ENCODE measurements at places on chromosomes 1 and 21.

DNA sequence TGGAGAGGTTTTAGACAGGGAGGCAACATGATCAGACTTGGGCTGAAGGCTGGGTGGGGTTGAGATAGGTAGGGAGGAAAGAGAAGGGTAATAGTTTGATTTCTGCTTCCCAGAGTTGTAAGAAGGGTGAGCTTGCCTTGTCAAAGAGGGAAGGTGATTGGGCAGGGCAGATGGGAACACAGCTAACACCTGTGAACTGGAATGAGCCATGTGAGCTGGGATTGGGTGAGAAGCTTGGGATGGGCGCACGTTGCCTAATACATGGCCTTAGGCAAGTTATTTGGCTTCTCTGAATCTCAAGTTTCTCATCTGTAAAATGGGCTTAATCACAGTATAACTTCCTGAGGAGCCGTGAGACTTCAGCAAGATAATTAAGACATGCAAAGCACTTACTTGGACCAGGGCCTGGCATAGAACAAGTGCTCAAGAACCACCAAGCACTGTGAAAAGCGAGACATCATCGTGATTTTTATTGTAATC, 33.8 kb upstream of the ID3 start:
- no peak for DNase-seq

DNA sequence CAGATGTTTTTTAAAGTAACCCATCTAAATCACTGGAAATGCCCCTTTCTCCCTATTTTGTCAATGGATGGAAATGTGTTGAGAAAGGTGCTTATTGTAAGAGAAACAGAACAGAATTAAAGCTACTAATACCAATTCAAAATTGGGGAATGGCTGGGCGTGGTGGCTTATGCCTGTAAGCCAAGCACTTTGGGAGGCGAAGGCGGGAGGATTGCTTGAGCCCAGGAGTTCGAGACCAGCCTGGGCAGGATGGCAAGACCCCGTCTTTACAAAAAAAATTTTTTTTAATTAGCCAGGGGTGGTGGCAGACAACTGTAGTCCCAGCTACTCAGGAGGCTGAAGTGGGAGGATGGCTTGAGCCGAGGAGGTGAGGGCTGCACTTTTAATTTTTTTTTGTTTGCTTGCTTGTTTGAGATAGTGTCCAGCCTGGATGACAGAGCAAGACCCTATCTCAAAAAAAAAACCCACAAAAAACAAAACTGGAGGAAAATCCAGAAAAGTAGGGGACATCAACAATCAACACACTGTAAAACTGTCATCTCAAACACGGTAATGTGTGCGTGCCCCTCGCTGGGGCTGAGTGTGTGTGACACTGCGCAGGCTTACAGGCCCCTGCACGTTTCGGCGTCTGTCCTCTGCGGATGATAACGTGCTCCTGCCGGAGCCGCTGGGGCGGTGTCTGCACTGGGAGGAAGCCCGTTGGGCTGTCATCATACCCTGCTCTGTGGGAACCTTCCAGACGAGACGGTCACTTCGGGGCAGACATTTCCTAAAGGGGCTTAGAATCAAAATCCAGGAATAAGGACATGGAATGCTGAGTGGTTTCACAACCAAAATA, 11.6 kb upstream of the POFUT2 start:
- DNase-seq, result no peak

DNA sequence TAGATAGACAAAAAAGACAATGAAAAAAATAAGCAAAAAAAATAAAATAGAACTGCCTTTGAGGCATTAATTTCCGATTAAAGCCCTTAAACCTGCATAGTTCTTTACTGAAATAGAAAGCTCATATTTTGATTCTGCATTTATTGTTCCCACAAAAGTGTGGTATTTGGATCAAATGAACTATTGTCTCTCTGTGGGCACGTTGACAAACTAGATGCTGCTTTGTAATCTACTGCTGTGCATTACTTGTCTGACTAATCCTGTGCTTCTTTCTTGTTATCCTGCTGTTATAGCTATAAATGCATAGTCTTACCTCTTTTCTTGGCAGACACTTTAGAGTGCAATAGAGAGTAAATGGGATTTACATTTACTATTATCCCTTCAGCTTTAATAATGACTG, 31.4 kb upstream of the SLC35D1 start:
- DNase-seq, result no peak

GRCh38 chr1:181984006-181984405, 77.5 kb downstream of the ZNF648 start:
- DNase-seq, result no peak

GRCh38 chr21:17726047-17726829, 92.9 kb downstream of the C21orf91 start:
- peak; percentile 22 for DNase-seq

GRCh38 chr1:51097171-51097570, 4.9 kb upstream of the C1orf185 start:
- no peak for DNase-seq

DNA sequence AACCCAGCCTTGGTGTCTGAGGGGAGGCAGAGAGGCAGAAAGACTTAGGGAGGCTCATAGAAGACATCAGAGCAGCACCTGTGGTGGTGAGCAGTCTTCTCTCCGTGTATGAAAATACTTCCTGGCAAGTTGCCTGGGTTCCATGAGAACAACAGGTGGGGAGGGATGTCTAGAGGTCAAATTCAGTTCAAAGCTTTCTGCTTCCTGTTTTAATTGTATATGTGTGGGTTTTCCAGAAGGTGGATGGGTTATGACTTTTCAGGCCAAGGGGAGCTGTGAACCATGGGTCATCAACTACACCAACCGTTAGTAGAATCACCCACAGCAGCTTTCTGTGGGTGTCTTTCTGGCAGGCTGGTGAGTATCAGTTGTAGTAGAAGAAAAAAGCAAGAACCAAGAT, 4.1 kb upstream of the FCRL2 start:
- no peak for DNase-seq

DNA sequence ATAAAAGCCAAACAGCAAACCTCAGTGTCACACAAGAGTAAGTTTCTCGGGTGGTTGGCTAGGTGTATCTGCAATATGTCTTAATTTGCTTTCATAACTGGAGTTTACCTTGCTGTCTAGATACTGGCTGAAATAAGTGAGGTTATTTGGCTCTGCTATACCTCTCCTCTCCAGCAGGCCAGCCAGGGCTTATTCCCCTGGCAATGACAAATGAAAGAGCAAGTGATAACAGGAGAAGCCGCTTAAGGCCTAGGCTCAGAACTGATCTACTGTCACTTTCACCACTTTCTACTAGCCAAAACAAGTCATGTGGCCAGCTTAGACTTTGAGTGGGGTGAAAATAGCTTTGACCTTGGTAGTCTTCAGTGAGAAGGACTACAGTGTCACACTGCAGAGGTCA, 4.8 kb upstream of the RPE65 start:
- no peak for DNase-seq

DNA sequence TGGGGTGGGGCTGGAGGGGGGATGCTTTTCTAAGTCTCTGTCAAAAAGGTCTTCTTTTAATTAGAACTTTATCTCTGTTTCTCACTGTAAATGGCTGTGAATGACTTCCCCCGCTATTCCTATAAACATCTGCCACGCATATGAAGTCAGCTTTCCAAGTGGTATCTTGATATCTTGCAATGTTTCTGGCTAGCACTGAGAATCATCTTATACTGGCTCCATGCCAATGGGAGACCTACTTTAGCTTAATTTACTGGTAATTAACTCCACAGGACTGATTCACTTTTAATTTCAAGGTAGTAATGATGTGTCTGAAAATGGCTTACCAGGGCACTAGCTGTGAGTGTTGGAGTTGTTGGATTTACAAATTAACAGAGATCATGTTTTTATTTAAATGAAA, 4.3 kb downstream of the GPR88 start:
- DNase-seq, result no peak

DNA sequence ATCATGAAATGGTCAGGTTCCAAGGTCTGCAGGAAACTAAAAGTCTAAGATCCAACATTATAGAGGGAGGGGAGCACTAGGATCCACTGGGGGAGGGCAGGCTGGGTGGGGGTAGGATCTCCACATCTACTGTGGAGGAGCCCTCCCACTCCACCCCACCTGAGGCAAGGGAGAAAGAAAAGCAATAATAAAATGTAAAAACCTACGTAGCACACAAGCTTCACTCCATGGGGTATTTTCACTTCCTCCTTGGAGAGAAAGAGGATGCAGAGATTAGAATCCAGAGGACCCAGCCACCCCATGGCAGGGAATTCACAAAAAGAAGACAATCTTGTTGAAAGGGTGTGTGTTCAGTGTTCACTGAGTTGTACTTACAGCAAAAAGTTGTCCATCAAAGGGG, 14.4 kb downstream of the SPOCD1 start:
- no peak for DNase-seq

GRCh38 chr1:53715478-53715877, 23.5 kb downstream of the GLIS1 start:
- peak; percentile 38 for DNase-seq

DNA sequence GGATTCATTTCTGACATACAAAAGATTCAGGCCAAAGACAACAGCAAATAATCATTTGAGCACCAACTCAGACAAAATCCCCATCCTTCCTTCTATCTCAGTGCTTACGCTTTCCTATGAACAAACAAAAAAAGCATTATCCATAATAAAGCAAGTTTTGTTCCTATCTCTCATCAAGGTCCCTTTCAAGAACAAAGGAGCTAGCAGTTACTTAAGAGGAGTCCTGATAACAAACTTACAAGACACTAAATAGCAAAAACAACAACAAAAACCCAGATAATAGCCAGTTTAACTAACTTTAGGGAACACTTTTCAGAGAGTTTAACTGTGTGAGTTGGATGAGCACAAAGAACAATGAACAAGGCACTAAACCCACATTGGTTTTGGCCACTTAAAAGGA, 10.5 kb downstream of the EVI5 start:
- no peak for DNase-seq

DNA sequence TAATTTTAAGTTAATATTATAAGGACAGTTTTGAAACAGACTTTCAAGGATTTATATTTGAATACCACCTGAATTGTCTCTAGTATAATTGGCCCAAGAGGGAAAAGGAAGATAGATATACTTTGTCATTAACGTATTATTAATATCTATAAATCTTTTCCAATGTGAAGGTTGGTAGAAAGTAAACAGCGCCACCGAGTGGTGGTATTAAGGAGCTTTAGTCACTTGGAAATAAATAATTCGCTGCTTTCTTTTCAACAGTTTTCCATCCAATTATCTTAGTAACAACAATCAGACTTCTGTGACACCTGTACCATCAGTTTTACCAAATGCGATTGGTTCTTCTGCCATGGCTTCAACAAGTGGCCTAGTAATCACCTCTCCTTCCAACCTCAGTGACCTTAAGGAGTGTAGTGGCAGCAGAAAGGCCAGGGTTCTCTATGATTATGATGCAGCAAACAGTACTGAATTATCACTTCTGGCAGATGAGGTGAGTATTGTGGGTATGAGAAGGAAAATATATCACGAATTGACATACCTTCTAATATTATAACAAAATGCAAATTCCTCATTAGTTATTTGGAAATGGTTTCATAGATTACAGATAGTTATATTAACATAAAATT, 37.7 kb downstream of the SH3GLB1 start:
- peak; percentile 25 for DNase-seq

DNA sequence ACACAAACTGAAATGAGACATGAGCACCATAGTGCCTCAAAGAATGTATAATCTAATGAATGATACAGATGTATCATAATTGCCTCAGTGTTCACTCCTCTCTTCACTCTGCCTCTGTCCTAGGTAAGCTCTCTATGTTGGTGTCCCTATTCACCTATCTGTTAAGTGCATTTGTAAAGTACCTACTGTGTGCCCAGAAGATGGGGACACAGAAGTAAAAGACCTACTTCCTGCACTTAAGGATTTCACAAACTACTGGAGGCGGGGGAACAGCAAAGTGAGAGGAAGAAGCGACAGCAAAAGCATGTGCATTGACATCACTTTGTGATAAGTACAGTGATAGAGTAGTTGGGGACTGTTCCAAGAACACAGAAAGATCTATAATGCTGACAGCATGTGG, 18.1 kb downstream of the RD3 start:
- DNase-seq, result no peak

DNA sequence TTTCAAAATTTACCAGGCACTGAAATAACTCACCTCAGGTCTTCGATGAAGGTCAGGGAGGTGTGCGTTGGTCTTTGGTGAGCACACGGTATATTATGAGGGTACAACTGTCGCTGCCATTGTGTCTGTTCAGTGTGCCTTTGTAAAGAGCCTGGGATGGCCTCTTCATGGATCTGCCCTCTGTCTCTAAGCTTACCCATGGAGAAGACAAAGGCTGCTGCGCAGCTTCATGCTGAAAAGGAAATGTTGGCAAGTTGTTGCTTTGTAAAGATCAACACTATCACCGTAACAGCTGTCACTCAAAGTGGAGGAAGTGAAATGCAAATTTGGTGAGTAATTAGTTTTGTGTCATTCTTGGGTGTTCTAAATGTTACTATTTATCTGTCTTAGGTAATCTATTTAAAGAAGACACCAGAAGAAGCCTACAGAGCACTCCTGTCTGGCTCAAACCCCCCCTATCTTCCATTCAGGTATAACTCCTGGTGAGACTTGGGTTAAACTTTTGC, 71.6 kb downstream of the CDC14A start:
- DNase-seq, result no peak

DNA sequence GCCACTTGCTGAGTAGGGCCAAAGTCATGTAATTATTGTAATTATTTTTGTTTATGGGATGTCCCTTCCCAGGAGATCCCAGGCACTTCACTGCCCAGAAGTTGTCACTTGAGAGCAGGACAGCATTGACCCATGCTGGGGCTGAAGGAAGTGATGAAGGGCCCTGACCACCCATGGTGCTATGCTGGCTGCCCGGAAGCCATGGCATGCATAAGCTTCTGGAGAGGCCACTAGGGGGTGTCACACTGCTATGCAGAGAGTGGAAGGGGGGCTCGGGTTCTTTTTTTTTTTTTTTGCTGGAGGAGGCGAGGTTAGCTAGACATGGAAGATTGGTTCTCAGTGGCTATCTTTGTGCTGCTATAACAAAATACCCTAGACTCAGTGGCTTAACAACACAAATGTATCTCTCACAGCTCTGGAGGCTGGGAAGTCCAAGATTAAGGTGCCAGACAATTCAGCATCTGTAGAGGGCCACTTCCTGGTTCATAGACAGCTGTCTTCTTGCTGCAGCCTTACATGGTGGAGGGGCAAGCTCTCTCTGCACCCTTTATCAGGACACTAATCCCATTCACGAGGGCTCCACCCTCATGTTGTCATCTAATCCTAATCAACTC, 84.9 kb downstream of the CNIH3 start:
- peak; percentile 75 for DNase-seq

- no peak for DNase-seq
Observed at GRCh38 chr1:8370905-8371315, 53.0 kb downstream of the SLC45A1 start.

DNA sequence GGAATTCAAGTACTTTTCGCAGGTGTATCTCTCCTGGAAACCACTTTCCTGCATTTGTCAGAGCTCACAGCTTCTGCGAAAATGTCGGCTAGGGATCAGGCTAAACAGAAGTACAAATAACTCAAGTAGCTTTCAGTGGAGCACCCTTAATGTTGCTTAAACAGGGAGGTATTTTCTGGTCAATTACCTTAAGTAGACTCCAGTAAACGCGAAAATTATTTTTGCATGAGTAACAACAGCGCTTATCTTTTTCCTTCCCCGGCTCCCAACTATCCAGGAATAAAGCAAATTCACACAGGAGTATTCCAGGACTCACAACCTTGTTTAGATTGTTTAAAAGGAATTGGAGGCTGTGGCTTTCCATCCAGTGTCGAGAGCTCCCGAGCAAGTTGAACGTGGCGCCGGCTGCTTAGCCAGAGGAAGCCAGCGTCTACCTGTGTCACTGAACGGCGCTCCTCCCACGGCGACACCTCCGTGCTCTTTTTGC, 7.3 kb upstream of the SIM2 start:
- no peak for DNase-seq

GRCh38 chr1:74733604-74734484, 892 bp downstream of the TYW3 start:
- DNase-seq, result peak; percentile 77
